ENCODE measurements at places on chromosomes 7 and 10. TPM values are rescaled to one million over a fixed set of nuclear protein-coding genes. Genes with fewer than 3 reads are reported as not detected.

Gene SLC13A4
- not detected for polyA plus RNA-seq

Gene SPDYE2B
- polyA plus RNA-seq, result not detected

Gene ATOH7
- polyA plus RNA-seq, result 0.04 TPM

Gene ACTR1A
- polyA plus RNA-seq, result 69.2 TPM

Gene STOX1
- polyA plus RNA-seq, result 2.4 TPM

Gene MYH16
- polyA plus RNA-seq, result not detected

Gene LIPJ
- 0.14 TPM for polyA plus RNA-seq

Gene NRG3
- polyA plus RNA-seq, result 0.34 TPM

Gene NYAP1
- polyA plus RNA-seq, result 1.8 TPM

Gene LLCFC1
- not detected for polyA plus RNA-seq

Gene FGL2
- polyA plus RNA-seq, result 14.6 TPM

Gene VGF
- polyA plus RNA-seq, result 0.22 TPM

Gene FLNC
- polyA plus RNA-seq, result 7.3 TPM

Gene PNLIP
- 1.4 TPM for polyA plus RNA-seq

Gene STEAP1B
- polyA plus RNA-seq, result 0.61 TPM

Gene ECHDC3
- 224 TPM for polyA plus RNA-seq

Gene HNRNPF
- polyA plus RNA-seq, result 90.0 TPM

Gene MUC3A
- polyA plus RNA-seq, result 0.58 TPM

Gene PLAC9
- polyA plus RNA-seq, result 4.7 TPM

Gene AZGP1
- 155 TPM for polyA plus RNA-seq

Gene EPO
- polyA plus RNA-seq, result 0.06 TPM

Gene SPDYE5
- not detected for polyA plus RNA-seq

Gene ADCYAP1R1
- 3.7 TPM for polyA plus RNA-seq

Gene HTR7
- not detected for polyA plus RNA-seq

Gene SUN3
- not detected for polyA plus RNA-seq

Gene STN1
- 19.1 TPM for polyA plus RNA-seq

Gene NPC1L1
- 0.34 TPM for polyA plus RNA-seq

Gene THAP5
- 5.6 TPM for polyA plus RNA-seq

Gene CWF19L1
- 9.7 TPM for polyA plus RNA-seq

Gene NRP1
- polyA plus RNA-seq, result 35.8 TPM

Data from adipose tissue (tissue), 3 donors.